ENCODE measurements at places on chromosomes 2 and 18.

- DNase-seq, result no peak
Observed at GRCh38 chr2:217775920-217776503, 226.8 kb downstream of the TNS1 start.

GRCh38 chr18:6881034-6881820 lies 151.7 kb downstream of the ARHGAP28 start:
- DNase-seq, result no peak

DNA sequence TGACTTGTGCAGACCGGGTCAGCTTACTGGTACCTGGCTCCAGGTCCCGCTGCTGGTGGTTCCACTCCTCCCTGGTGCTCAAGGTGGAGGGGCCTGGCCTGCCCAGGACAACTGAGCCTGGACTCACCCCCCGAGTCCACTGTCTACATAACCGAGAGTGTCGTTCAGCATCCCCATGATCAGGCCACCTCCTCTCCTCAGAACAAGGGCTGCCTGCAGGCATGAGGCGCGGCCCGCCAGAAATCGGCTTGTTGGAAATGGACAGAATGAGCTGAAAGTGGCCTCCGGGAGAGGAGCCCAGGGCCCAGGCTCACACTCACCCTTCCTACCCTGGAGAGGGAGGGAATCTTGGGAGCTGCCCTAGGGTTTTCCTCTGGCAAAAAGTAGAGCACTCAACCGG lies 38.9 kb upstream of the OTOF start:
- no peak for DNase-seq

- DNase-seq, result no peak
Observed at GRCh38 chr2:15040429-15041084, 408.0 kb downstream of the LRATD1 start.

DNA sequence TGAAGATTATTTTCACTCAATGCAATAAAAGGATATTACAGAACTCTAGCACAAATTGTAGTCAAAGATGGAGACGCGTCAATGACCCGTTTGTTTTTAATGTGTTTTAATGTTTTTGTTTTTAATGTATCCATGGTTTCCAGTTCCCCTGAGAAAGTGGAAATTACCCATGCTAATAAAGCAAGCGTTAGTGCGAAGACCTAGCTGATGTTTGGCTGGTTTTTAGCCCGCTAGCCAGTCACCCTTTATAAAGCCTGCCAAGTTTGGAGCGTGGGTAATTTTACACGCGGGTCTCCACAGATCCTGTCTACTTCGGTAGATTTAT lies 430 bp upstream of the CHMP1B start:
- no peak for DNase-seq

DNA sequence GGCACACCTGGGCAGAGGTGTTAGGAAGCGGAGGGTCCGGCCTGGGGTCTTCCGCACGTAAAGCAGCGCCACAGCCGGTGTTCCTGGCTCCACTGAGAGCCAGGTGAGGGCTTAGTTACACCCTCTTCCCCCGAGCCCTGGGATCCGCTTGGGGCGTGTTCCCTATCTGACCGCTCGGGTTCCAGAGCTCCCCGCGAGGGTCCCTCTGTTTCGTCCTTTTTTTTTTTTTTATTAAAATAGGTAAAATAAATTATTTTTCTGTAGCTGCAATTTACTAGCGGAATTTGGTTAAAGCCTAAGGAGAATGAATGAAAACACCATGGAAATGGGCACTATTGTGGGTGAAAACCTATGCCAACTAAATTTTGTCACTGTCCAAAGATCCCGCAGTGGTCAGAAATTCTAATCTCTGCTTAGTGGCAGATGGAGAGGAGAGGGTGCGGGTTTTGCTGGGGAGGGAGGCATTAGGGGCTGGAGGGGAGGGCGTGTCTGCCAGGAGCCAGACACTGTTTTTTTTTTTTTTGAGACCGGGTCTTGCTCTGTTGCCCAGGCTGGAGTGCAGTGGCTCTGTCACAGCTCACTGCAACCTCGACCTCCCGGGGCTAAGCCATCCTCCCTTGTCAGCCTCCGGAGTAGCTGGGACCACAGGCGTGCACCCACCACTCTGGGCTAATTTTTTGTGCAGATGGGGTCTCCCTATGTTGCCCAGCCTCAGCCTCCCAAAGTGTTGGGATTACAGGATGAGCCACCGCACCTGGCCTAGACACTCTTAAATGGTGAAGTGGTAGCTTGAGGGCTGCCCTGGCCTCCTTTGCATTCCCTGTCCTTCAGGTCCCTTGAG lies 834 bp downstream of the PDCL3 start:
- no peak for DNase-seq

Data from stimulated activated CD4-positive, alpha-beta T cell treated with anti-CD3 and anti-CD28 coated beads, Interleukin-1b, Interleukin-23, amount 100 ng/mL, for 4 hours (primary cell).